ENCODE measurements at places on chromosomes 1 and 21. TPM values are rescaled to one million over a fixed set of nuclear protein-coding genes. Genes with fewer than 3 reads are reported as not detected.

DNA sequence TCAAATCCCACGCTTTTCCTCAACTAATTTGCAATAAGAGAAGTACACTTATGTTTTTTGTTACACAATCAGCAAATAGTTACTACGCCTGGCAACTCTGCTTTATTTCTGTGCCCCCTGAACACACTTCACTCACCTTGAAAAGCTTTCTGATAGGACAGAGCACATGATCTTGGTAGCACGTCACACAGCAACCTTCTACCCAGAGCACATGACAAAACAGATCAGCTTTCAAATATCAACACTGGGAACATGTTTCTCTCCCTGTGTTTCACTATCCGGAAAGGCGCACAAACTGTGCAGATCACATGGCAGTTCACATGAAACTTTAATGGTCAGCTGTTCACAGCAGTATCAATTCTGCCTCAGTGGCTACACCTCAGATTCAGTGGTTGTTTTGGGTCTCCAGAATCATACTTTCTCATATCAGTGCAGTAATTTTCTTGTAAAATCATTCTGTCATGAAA lies 2.2 kb downstream of the SLC19A2 start:
- H3K36me3 ChIP-seq = no peaks in the 10 kb centered on the region
- H3K27ac ChIP-seq = no peak overlapping the region
- H3K4me1 ChIP-seq = peaks cover 64% of the 10 kb centered on the region
- no peak for DNase-seq
- H3K4me3 ChIP-seq = peak overlapping the region; percentile 79

- H3K4me3 ChIP-seq = no peak overlapping the region
- H3K27ac ChIP-seq = no peak overlapping the region
- no peaks in the 10 kb centered on the region for H3K27me3 ChIP-seq
- DNase-seq = no peak
- peaks cover 11% of the 10 kb centered on the region for H3K36me3 ChIP-seq
Observed at GRCh38 chr1:164846731-164847691, 288.0 kb downstream of the PBX1 start.

- H3K36me3 ChIP-seq = no peaks in the 10 kb centered on the region
- DNase-seq = no peak
- no peak overlapping the region for H3K27ac ChIP-seq
- H3K4me1 ChIP-seq = peaks cover 8% of the 10 kb centered on the region
- no peak overlapping the region for H3K4me3 ChIP-seq
- no peaks in the 10 kb centered on the region for H3K27me3 ChIP-seq
Observed at GRCh38 chr1:67345556-67345955, 37.9 kb downstream of the IL12RB2 start.

DNA sequence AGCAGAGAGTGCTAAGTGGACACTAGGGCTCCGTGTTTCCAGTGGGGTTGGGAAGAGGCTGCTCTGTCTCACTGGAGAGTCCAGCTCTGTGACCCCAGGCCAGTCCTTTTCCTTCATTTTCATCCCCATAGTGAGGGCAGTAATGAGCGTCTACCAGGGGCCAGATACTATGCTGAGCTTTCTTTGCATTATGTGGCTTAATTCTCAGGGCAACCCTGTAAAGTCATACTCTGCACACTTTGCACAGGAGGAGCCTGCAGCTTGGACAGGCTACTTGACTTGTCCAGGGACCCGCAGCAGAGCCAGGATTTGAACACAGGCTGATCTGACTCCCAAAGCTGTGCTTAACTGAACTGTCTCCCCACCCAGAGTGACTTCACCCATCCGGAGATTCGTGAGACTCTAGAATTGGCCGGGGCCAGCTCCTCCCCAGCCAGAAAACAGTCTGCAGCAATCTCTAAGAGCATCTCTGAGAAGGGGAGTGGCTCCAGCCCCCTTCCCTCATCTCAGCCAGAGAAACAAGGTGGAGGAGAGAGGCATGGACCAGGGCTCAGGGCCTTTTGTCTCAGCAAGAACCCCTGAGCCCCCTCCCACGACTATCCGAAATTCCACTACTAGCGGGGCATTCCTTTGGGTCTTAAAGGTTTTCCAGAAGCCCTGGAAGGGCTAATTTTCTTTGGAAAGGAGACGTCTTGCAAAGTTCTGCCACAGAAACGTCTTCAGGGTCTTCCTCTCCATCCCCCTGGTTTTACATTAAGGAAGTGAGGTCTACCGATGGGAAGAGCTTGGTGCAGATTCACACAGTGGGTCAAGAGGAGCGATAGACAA lies 866 bp upstream of the FNDC5 start:
- peak; percentile 76 for DNase-seq
- peaks cover 18% of the 10 kb centered on the region for H3K27me3 ChIP-seq
- peaks cover 33% of the 10 kb centered on the region for H3K4me1 ChIP-seq
- H3K36me3 ChIP-seq = no peaks in the 10 kb centered on the region
- H3K4me3 ChIP-seq = peak overlapping the region; percentile 58

DNA sequence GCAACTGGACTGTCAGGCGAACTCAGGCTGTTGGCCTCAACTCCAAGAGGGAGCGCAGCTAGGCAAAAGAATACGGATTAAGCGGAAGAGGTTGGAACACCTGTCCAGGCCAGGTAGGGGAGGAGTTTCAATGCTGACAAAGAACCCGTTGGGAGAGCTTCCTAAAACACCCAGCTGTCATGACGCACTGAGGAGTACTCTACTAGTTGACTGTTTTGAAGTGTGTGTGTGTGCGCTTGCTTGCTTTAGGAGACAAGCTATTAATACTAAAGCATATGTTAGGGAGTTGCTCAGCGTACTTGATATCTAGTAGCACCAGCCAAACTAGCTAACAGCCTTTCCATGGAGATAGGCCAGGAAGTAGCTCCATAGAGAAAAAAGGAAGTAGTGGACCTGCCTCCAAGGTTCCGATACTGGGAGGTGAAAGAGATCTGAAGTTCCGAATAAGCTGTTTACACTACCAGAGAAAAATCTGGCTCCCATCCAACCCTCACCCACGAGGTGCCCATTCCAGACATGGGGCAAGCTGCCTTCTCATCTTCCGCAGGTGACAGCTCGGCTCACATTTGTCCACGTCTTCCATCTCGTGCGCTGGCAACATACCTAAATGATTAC lies 974 bp upstream of the FNBP1L start:
- H3K4me3 ChIP-seq = peak overlapping the region; percentile 96
- no peak overlapping the region for H3K27ac ChIP-seq
- no peaks in the 10 kb centered on the region for H3K36me3 ChIP-seq

GRCh38 chr1:183604038-183604808 lies 14.0 kb upstream of the NCF2 start:
- H3K4me1 ChIP-seq = no peaks in the 10 kb centered on the region
- no peak overlapping the region for H3K27ac ChIP-seq
- no peak for DNase-seq

DNA sequence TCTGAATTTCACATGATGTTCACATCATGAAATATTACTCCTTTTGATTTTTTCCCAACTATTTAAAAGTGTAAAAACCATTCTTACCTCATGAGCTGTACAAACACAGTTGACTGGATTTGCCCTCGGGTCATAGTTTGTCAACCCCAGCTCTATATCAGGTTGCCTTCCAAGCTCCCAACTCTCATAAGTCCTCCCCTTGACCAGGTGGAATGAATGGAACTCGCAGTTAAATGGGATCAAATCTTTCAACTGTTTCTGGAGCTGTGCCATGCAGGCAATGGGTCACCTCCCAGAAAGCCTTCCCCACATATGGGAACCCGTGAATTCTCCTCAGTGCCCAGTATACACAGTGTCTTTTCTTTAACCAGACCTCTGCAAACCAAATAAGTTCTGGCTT lies 169.8 kb upstream of the FOXD3 start:
- no peaks in the 10 kb centered on the region for H3K4me1 ChIP-seq
- H3K4me3 ChIP-seq = no peak overlapping the region
- no peaks in the 10 kb centered on the region for H3K36me3 ChIP-seq
- H3K27ac ChIP-seq = no peak overlapping the region
- H3K27me3 ChIP-seq = no peaks in the 10 kb centered on the region

- H3K27ac ChIP-seq = no peak overlapping the region
- no peaks in the 10 kb centered on the region for H3K36me3 ChIP-seq
- DNase-seq = no peak
- H3K27me3 ChIP-seq = no peaks in the 10 kb centered on the region
- H3K4me3 ChIP-seq = no peak overlapping the region
Observed at GRCh38 chr21:45947296-45947695, 34.3 kb upstream of the COL6A1 start.

DNA sequence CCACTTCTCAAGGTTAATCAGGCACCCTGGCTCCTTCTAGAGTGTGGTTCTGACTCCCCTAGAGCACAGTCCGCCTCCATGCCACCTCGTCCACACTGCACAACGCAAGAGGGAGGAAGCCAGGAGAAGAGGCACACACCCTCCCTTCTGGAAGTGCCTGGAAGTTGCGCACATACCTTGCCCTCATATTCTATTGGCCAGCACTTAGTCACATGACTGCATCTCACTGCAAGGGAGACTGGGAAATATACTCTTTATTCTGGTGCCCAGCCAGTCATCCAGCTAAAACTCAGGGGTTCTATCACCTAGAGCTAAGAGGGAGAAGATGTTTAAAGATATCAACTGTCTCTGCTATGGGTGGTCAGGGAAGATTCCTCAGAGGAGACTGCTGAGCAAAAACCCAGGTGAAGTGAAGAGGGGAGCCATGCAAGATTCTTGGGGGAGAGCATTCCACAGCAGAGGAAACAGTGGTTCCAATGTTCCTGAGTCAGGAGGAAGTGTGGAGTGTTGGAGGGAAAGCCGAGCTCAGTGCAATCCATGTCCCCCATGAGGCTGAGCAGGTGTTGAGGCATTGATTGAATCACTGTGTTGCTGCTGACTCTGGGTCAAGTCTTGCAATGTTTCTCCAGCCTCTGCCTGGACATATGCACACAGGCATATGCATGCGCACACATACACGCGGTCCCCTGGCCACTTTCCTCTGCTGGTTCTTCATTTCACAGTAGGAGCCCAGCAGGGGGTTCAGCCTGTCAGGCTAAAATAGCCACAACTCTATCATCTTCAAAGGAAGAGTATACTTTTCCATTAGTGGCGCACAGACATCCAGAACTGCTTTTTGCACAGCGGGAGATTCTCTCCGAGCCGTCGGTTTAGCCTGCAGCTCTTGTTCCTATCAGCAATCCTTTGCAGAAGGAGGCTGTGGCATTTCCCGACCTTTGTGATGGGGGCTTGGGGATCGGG lies 22.3 kb upstream of the KLHDC7A start:
- no peak overlapping the region for H3K27ac ChIP-seq
- H3K27me3 ChIP-seq = no peaks in the 10 kb centered on the region
- H3K36me3 ChIP-seq = no peaks in the 10 kb centered on the region
- peak; percentile 37 for DNase-seq
- H3K4me3 ChIP-seq = no peak overlapping the region
- H3K4me1 ChIP-seq = peaks cover 15% of the 10 kb centered on the region

GRCh38 chr1:198902655-198903054 lies 263.8 kb downstream of the PTPRC start:
- no peak overlapping the region for H3K27ac ChIP-seq
- peaks cover 9% of the 10 kb centered on the region for H3K4me1 ChIP-seq
- no peaks in the 10 kb centered on the region for H3K27me3 ChIP-seq
- H3K4me3 ChIP-seq = no peak overlapping the region

- H3K27me3 ChIP-seq = no peaks in the 10 kb centered on the region
- no peak overlapping the region for H3K4me3 ChIP-seq
- no peaks in the 10 kb centered on the region for H3K36me3 ChIP-seq
- H3K4me1 ChIP-seq = no peaks in the 10 kb centered on the region
Observed at GRCh38 chr1:87588495-87588894, 259.8 kb downstream of the LMO4 start.

DNA sequence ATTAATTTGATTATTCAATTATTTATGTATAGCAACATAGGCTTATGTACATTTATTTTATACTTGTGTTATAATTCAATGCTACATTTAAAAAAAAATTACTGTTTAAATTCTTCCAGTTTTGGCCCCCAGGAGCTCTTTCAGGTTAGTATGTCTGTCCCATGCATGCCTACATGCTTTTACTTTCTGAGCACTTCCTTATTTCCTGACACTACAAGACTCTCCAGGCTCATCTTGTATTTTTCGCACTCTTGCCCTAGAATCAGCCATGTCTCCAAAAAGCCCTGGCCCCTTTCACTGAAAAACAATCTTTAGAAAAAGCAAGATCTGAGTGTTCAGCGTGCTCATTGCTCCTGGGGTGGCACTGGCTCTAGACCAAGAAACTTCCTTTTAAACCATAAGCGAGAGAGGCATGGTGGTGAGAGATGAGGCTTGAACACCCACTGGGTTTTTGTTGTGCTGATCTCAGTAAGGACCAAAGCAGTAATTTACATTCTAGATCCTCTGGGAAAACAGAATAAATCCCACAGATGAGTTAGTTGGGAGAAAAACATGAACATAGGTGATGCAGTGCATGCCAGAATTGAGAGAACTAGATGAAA lies 95.0 kb downstream of the SLC30A10 start:
- no peaks in the 10 kb centered on the region for H3K36me3 ChIP-seq
- peaks cover 17% of the 10 kb centered on the region for H3K4me1 ChIP-seq
- H3K4me3 ChIP-seq = no peak overlapping the region
- DNase-seq = no peak

DNA sequence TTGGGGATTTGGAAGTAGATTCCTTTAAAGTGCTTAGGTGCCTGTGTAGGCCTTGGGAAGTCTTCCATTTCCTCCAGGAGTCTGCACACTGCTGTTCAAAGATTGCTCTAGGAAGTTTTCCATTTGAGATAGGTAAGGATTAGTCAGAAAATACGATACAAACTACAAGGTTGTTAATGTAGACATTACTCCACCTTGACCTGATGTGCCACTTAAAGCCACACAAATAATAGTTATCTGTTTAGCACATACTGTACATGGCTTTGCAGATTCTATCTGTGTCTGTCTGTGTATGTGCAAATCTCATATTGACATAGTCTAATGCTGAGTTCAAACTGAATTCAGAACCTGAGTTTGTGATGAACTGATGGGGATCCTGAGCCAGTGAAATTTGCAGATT lies 118.4 kb downstream of the RHOU start:
- no peaks in the 10 kb centered on the region for H3K27me3 ChIP-seq
- H3K4me3 ChIP-seq = no peak overlapping the region
- peaks cover 15% of the 10 kb centered on the region for H3K4me1 ChIP-seq
- H3K27ac ChIP-seq = no peak overlapping the region
- no peak for DNase-seq

GRCh38 chr1:226046240-226046639 lies 16.3 kb upstream of the H3-3A start:
- no peak overlapping the region for H3K4me3 ChIP-seq
- no peaks in the 10 kb centered on the region for H3K36me3 ChIP-seq
- no peak for DNase-seq
- no peak overlapping the region for H3K27ac ChIP-seq
- H3K27me3 ChIP-seq = no peaks in the 10 kb centered on the region

FCRL2 gene
- not detected for total RNA-seq

AMPD1 gene
- total RNA-seq = not detected

RCSD1 gene
- total RNA-seq = 0.06 TPM

TAF13 gene
- total RNA-seq = 26.9 TPM

TMOD4 gene
- not detected for total RNA-seq

Measured in neural progenitor cell (in vitro differentiated cells).